ENCODE measurements at places on chromosomes 12 and 14.

DNA sequence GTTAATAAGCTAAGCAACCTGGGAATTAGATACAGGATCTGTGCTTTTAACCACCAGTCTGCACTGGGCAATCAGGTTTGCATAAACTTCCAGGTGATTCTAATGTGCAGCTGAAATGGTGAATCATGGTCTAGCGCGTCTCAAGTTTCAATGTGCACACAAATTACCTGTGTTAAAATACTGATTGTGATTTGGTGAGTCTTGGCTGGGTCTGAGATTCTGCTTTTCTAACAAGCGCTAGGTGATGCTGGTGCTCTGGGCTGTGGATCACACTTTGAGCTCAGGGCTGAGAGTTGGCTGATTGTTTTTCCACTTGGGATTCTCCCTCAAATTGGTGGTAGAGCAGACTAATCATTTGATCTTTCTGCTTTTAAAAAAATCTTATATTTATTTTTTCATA is 124.8 kb downstream of the C12orf75 start:
- DNase-seq: no peak

DNA sequence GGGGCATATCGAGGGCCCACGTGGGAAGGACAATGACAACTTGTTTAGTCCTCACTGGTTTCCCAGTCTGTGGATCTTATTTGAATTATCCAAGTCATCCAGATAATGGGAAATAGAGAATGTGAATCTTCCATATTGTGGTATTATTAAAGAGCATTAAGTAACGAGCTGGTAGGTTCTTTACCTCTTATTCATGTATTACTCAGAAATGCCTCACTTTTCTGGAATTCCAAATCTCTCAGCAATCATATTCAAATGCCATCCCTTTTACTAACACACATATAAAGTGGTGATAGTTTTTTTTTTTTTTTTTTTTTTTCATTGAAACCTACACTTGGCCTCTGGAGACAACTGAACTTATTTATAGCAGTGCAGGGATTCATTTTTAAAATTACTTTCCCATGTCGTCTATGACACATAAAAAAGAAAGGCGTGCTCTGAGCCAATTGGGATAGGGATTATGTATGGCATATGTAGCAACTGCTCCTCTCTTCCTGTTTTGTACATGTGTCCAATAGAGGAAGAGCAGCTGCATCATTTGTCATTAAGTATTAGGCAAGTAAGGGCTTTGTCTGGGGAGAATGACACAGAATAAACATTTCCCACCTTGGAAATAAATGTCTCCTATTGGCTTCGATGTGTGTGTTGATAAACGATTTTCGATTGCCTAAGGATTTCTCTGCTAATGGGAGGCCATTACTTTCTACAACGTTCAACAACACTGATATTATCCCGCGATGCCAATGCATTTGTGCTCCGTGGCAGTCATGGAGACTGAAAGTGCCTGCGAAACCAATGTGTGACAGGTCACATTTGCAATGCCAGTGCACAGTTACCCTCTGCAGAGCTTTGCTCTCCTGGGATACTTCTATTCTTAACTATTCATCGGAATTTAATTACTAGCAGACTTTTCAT is 78.6 kb upstream of the IFNG-AS1 start:
- DNase-seq: peak; percentile 73

GRCh38 chr12:79773896-79774295 is 83.1 kb upstream of the PAWR start:
- no peak for DNase-seq

GRCh38 chr14:53365486-53366130 is 212.5 kb upstream of the DDHD1 start:
- DNase-seq: no peak

GRCh38 chr14:75437201-75438143 is 9.7 kb downstream of the JDP2 start:
- no peak for DNase-seq

DNA sequence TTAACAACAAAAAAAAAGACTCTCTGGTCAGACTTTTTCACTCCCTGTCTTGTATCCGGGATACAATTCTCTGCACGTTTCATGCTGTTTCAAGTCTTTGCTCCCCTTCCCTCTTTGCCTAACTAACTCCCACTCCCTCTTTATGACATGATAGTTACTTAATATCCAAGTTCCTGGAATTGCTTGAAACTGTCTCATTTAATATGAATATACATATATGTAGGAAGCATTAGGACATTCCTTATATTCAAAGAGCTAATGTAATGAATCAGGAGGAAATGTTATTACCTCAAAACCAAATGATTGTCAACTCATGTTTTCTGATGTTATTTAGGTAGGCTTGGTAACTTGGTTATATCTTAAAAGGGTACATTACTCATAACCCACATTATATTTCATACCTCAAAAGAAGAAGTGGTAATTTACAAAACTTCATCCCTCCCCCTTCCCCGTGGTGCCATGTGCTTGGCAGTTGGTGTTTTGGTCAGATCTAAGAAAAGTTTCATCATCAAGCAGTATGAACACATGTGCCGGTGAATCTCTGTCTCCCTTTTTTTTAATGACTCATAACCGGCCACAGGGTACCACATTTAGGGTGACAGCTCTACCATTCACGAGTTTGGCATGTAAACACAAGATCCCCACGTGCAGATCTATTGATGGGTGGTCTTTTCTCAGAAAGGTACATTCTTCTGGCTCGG is 56.5 kb downstream of the HCAR2 start:
- DNase-seq: no peak
